ENCODE measurements at places on chromosomes 5 and 9.

DNA sequence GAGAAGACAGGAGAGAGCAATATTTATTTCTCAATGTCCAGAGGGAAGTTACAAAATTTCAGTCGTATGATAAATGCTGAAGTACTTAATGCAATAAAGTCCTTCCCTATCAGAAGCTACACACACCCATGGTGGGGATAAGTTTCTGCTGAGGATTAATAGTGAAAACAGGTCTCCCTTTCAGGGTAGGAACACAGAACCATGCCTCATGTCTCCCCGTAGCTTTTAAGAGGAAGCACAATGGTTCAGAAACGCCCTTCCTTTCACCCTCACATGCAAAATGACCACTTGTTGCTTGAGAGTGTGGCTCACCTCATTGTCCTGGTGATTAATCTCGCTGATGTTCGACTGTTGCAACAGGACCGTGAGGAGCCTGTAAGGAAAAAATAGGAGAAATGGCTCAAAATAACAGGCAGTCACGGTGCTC lies 73.6 kb downstream of the ANKRD55 start:
- DNase-seq: peak; percentile 52

DNA sequence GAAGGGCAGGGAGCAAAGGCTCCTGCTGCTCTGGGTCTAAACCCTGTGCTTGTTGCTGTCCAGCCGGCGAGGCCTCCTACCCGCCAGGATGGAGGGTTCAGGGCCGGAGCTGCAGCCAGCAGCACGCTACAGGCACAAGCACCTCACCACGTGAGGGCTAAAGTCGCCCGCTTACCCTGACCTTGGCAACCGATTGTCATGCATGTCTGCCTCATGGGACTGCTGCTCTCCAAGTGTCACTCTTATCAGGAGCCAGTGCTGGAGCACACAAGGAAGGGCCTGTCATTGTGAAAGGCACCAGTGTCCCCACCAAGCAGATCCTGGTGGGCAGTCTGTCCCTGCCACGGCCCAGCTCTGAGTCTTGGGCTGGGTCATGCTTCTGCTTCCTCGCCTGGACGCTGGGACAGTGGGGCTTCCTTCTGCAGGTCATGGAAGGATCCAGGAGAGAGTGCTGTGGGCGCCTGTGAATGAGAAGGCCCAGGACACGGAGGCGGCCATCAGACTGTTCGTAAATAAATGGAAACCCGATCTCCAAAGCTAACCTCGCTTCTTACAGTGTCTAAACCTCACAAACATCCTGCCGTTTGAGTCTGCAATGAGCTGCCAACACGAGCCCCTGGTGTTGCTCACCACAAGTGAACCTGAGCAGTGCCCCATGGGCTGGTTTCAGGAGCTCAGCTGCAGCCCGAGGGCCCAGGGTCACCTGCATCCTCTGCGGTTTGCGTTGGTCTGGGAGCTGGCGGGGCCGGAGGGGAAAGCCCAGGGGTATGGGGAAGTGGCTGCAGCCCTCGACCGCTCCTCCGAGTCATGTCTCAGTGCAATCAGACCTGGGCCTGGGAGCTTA lies 58.2 kb upstream of the RXRA start:
- DNase-seq: peak; percentile 47

DNA sequence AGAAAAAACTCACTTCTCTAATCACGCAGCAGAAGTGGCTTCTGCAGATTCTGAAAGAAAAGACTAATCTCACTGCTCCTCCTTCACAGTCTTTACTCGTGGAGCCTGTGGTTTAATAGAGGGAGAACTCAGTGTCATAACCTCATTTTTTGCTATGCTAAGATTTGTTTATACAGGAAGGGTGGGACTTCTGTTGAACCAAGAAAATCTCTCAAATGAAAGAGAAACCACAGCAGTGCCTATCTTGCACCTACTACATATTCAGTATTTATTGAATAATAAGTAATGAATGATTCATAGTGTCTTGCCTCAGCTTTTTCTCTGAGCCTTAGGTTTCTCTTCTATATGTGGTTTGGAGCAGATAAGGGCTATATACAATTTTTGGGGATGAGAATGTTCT lies 136.1 kb upstream of the DMAC1 start:
- DNase-seq: no peak

DNA sequence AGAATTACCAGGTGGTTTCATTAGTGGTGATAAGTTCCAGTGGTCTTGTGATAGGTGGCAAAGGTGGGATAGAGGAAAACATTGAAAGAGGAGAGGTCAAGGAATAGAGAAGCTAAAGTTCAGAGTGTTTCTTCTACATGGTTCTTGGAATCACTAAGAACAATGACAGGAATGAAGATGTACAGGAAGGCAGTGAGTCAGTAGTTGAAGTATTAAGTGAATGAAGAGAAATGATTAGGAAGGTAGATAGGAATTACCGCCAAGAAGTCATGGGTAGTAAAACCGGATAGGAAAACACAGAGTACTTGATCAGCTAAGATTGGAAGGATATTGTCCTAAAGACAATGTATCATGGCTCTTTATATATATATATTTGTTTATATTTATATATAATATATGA lies 37.9 kb upstream of the RASA1 start:
- no peak for DNase-seq

DNA sequence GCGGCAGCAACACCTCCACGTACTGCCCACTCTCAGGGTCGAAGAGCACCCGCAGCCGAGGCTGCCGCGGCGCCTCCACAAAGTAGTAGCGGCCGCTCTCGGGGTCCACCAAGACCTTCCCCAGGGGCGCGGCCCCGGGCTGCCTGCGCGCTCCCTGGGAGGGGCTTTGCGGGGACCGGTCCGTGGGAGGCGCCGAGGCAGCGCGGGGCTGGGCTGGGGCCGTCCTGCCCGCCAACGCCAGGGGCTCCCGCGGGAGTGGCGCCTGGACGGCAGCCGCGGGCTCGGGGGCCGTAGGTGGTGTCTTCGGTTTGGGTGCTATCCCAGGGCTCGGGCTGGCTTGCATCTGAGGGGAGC lies 2.6 kb upstream of the MZB1 start:
- no peak for DNase-seq

DNA sequence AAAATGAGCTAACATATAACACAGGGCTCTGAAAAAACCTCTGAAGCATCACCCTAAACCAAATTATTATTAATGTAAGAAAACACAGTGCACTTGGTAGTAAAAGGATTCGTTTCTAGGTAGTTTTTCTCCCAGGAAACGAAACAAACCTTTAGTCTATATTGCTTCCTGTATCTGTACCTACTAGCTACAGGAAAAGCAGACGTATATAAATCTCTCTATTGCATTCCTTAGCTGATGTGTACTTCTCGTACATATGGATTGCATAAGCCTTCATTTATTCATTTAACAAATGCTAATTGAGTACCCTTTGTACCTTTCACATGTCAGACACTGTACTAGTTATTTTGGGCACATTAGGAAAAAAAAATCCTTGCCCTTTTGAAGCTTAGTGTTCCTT lies 85.0 kb upstream of the RASA1 start:
- DNase-seq: no peak

DNA sequence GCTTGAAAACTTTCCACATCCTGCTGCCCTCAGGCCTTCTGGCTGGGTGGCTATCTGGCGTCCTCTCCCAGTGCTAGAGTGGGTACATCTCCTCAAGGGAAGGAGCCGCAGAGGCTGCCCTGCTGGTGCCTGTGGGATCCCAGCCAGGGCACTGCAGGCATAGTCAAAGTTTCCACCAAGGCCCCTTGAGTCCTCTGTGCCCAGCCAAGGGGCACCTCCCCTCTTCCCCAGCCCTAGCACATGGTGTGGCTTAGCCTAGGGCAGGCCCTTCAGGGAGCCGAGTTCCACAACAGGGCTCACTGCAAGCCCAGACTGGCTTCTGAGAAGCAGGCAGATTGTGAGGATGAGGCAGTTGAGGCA lies 103.2 kb downstream of the RGS3 start:
- DNase-seq: no peak

DNA sequence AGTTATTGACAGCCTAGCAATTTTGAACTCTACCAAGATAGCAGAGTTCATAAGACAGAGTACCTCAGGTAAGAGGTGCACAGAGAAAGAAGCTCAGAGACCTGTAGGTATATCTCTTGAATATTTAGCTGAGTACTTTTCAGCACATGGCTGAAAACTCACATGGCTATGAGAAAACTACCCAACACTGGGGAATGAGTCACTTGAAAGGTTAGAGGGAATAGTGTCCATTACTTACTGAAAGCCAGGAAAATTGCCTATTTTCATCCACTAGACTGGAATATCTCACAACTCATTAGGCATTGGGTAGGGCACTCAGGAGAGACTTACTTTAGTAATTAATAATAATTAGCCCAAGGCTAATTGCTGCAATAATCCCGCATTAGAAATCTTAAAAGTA lies 8.3 kb downstream of the TSLP start:
- no peak for DNase-seq

GRCh38 chr5:139951296-139951924 lies 91.7 kb downstream of the NRG2 start:
- DNase-seq: no peak

- DNase-seq: peak; percentile 43
Observed at GRCh38 chr5:157100140-157100679, 8.6 kb downstream of the HAVCR2 start.

DNA sequence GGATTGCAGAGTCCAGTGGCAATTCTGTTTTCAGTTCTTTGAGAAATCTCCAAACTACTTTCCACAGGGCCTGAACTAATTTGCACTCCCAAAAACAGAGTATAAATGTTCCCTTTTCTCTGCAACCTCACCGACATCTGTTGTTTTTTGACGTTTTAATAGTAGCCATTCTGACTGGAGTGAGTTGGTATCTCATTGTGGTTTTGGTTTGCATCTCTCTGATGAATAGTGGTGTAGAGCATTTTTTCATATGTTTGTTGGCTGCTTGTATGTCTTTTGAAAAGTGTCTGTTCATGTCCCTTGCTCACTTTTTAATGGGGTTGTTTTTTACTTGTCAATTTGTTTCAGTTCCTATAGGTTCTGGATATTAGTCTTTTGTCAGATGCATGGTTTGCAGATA lies 72.6 kb downstream of the PALM2AKAP2 start:
- DNase-seq: no peak

GRCh38 chr5:179497636-179498340 lies 52.6 kb upstream of the RUFY1 start:
- no peak for DNase-seq

DNA sequence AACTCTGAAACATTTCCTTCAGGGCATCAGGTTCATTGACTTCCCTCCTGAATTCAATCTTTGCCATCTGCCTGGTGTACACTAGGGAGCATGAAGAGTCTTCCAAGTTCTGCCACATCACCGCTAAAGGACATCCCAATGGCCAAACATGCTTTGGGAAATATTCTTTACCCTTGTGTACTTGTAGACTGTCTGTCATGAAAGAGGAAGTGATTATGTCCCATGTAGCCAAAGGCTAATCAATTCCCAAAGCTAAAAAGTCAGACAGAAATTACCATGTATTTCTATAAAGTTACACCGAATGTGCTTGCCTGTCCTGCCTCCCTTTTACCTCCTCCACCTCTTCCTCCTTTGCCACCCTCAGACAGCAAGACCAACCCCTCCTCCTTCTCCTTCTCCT lies 28.9 kb upstream of the RECK start:
- DNase-seq: no peak

- DNase-seq: no peak
Observed at GRCh38 chr9:77486968-77487367, 161.2 kb downstream of the GNA14 start.

DNA sequence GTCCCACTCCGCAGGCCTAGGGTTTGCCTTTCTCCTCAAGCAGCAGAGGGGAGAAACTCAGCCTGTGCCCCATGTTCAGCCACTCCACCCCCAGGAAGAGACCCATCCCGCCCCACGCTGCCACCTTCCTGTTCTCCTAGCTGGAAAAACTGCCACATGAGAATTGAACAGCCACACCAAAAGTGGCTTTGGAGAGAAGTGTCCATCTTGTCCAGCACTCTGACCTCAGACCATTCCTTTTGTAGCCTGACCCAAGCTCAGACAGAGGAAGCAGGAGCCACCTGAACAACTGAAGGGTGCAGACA lies 8.3 kb upstream of the SLC25A48 start:
- no peak for DNase-seq

DNA sequence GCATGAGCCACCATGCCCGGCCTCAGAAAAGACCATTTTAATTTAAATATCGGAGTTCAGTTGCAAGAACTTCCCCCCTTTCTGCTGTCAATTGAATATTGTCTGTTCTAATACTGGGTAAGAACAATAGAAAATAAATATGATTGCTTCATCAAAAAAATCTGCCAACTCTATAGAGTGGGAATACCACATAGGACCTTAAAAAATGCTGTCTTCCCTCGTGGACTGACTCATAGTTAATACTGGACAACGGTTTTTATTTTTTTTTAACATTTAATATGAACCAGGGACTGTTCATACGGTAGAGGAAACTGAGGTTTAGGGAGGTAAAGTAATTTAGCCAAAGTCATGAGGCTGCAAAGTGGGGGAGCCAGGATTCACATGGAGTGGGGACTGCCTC lies 9.7 kb downstream of the ZNF462 start:
- no peak for DNase-seq

- no peak for DNase-seq
Observed at GRCh38 chr9:121107881-121108280, 33.1 kb downstream of the CNTRL start.

DNA sequence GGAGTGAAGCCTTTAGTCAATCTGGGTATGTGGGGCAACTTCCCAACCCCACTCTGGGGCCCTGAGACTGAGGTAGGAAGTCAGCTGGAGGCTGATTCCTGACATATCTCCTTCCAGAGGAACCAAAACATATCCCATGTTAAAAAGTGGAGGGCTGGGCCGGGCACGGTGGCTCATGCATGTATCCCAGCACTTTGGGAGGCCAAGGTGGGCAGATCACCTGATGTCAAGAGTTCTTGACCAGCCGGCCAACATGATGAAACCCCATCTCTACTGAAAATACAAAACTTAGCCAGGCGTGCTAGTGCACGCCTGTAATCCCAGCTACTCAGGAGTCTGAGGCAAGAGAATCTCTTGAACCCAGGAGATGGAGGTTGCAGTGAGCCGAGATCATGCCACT lies 44.0 kb downstream of the CXXC5 start:
- DNase-seq: no peak

DNA sequence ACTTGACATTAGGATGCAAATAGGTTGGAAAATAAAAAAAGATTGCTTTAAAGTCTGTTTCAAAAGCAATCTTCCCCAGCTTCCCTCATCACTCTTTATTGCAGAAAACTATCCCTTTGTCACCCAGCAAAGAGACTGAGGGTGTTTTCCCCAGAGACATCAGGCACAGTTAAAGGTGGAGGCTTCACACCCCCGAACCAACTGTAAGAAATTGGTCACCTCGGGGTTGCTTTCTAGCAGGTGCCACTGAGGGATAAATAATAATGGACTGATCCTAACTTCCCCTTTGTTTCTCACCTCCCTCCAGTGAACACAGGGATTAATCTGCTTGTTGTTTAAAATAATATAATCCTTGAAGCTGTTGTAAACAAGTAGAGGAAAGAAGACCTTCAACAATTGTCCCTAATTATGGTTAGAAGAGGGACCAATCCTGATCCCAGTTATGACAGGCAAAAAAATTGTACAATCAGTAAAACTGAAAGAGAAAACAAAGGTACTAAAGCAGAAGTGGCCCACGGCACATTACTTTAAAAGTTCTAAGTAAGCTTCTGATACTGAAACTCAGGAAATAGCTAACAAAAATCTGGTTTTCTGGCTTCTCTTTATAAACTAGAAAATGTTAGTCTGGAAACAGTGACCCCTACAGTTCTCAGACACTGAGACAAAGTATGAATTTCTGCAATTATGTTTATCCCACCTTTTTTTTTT lies 6.6 kb upstream of the PCSK1 start:
- no peak for DNase-seq

All from CD4-positive, alpha-beta T cell treated with Interferon gamma for 1 hour (primary cell).